Upper lobe of right lung (tissue), 1 donor: ENCODE measurements at places on chromosomes 16 and 17. TPM values are rescaled to one million over a fixed set of nuclear protein-coding genes. Genes with fewer than 3 reads are reported as not detected.

GRCh38 chr17:76410328-76410965, 26.0 kb downstream of the SPHK1 start:
- H3K27me3 ChIP-seq, result no peaks in the 10 kb centered on the region
- no peak overlapping the region for H3K27ac ChIP-seq
- peaks cover 13% of the 10 kb centered on the region for H3K4me1 ChIP-seq
- DNase-seq, result peak; percentile 44
- no peak overlapping the region for H3K4me3 ChIP-seq

DNA sequence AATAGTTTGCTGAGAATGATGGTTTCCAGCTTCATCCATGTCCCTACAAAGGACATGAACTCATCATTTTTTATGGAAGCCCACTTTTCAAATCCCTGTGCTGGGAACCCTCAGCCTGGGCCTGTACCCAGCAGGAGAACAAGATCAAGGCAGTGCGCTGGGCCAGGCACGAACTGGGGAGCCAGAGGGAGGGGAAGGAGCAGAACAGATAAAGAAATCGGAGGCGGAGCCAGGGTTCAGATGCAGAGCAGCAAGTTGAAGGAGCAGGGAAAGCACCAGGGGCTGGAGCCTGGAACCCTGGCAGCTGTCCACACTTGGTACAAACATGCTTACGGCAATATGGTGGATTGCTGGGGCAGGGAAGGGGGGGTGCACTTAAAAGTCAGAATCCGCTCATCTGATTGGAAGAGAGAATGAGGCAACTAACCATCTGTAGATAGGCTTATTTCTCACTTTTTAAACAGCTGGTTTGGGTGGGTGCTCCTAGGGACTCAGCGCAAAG, 107.5 kb downstream of the NOG start:
- no peaks in the 10 kb centered on the region for H3K36me3 ChIP-seq
- H3K27ac ChIP-seq, result no peak overlapping the region
- H3K27me3 ChIP-seq, result no peaks in the 10 kb centered on the region

GRCh38 chr16:3946604-3947180, 66.2 kb upstream of the CREBBP start:
- H3K36me3 ChIP-seq, result no peaks in the 10 kb centered on the region
- DNase-seq, result peak; percentile 64
- no peaks in the 10 kb centered on the region for H3K27me3 ChIP-seq
- H3K4me1 ChIP-seq, result peaks cover 23% of the 10 kb centered on the region
- no peak overlapping the region for H3K4me3 ChIP-seq
- peak overlapping the region; percentile 68 for H3K27ac ChIP-seq

The MAPT gene
- 5.1 TPM for total RNA-seq

- H3K4me1 ChIP-seq, result peaks cover 13% of the 10 kb centered on the region
- peak; percentile 80 for DNase-seq
- no peaks in the 10 kb centered on the region for H3K27me3 ChIP-seq
- H3K4me3 ChIP-seq, result peak overlapping the region; percentile 90
Observed at GRCh38 chr17:50346313-50347116, 589 bp downstream of the XYLT2 start.

The PDILT gene
- total RNA-seq, result not detected

- H3K27ac ChIP-seq, result peak overlapping the region; percentile 88
- H3K36me3 ChIP-seq, result no peaks in the 10 kb centered on the region
- H3K27me3 ChIP-seq, result no peaks in the 10 kb centered on the region
Observed at GRCh38 chr16:25107466-25107792, 4.1 kb upstream of the LCMT1 start.

DNA sequence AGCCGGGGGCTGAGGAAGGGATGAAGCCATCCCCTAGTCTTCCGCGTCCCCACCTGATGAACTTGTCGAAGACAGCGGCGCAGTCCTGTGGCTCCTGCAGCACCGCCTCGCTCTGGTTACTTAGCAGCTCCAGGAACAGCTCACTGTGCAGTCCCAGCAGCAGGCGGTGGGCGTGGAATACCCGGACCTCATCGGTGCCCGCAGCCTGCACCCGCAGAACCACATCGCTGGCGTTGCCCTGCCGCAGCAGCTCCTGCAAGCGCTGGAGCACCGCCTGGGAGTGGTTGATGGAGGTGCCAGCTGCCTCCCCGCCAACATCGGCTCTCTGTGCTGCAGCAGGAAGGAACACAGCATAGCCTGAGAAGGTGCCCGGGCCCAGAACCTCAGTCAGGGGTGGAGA, 1.8 kb downstream of the BTBD17 start:
- no peak overlapping the region for H3K4me3 ChIP-seq
- DNase-seq, result no peak
- H3K4me1 ChIP-seq, result no peaks in the 10 kb centered on the region
- H3K27me3 ChIP-seq, result peaks cover 67% of the 10 kb centered on the region
- H3K27ac ChIP-seq, result no peak overlapping the region
- no peaks in the 10 kb centered on the region for H3K36me3 ChIP-seq

DNA sequence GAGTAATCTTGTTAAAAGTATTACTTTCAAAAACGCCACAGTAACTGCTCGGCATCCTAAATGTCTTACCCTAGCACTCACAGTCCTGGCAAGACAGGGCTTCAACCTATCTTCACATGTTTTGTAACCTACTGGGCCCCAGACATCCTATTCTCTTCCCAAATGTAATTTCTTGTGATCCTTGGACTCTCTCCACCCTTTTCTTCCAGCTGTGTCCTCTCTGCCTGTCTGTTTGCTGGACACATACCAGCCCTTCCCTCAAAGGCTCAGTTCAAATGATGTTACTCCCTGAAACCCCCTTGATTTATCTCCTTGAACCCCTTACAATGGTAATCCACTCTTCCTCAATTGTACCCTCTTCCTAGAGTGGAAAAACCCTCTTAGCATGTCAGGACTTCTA, 60.1 kb upstream of the CNEP1R1 start:
- H3K4me1 ChIP-seq, result peaks cover 7% of the 10 kb centered on the region
- no peaks in the 10 kb centered on the region for H3K36me3 ChIP-seq
- no peak for DNase-seq
- no peak overlapping the region for H3K27ac ChIP-seq
- H3K27me3 ChIP-seq, result peaks cover 6% of the 10 kb centered on the region
